Activated naive CD4-positive, alpha-beta T cell treated with anti-CD3 and anti-CD28 coated beads, Interleukin-2, amount 10 ng/mL, durations not matched to agents 5 hours and 36 hours (primary cell): ENCODE measurements at places on chromosomes 5 and 9. TPM values are rescaled to one million over a fixed set of nuclear protein-coding genes. Genes with fewer than 3 reads are reported as not detected.

Gene SPINK6
- not detected for total RNA-seq

Gene GDF9
- total RNA-seq: 0.75 TPM

Gene LCNL1
- 0.58 TPM for total RNA-seq

Gene FOXD4
- 0.13 TPM for total RNA-seq

Gene LIX1
- not detected for total RNA-seq

Gene IFNA21
- not detected for total RNA-seq

Gene PPP2R2B
- total RNA-seq: 0.60 TPM

Gene QRFP
- total RNA-seq: not detected

Gene BHMT2
- not detected for total RNA-seq

Gene SH3TC2
- total RNA-seq: not detected

Gene TMEFF1
- total RNA-seq: 0.23 TPM

Gene HEXB
- total RNA-seq: 73.7 TPM

Gene NSA2
- 110 TPM for total RNA-seq

Gene JAKMIP2
- 0.35 TPM for total RNA-seq

Gene AMACR
- total RNA-seq: 6.7 TPM

Gene CYLC2
- total RNA-seq: not detected

Gene PCDHGA7
- not detected for total RNA-seq
